ENCODE measurements at places on chromosomes 16 and 17.
A peak's percentile ranks its signal among the peaks of the same experiment; 100 is the strongest.

- DNase-seq, result no peak
Observed at GRCh38 chr16:4064950-4065352, 51.3 kb downstream of the ADCY9 start.

DNA sequence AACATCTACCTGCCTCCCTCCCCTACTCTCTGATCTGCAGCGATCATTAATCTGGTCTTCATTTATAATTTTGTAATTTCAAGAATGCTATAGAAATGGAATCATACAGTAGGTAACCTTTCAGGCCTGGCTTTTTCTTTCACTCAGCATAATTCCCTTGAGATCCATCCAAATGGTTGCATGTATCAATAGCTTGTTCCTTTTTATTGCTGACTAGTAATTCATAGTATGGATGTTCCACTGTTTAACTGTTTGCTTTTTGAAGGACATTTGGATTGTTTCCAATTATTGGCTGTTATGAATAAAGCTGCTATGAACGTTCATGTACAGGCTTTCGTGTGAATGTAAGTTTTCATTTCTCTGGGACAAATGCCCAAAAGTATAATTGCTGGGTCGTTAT is 125.2 kb downstream of the USP31 start:
- no peak for DNase-seq

DNA sequence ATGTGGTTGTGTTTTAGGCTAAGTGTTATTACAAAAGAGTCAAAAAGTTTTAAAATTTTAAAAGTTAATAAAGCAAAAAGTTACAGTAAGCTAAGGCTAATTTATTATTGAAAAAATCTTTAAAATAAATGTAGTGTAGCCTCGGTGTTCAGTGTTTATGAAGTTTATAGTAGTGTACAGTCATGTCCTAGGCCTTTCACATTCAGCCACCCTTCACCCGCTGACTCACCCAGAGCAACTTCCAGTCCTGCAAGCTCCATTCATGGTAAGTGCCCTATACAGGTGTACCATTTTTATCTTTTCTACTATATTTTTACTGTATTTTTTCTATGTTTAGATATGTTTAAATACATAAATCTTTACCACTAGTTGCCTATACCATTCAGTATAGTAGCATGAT is 98.5 kb upstream of the RPRML start:
- DNase-seq, result no peak

GRCh38 chr17:71883258-71883657 is 237.6 kb upstream of the SOX9 start:
- DNase-seq, result no peak

- no peak for DNase-seq
Observed at GRCh38 chr17:61425682-61426481, 26.2 kb downstream of the TBX2 start.

GRCh38 chr17:73580073-73580710 is 64.1 kb downstream of the SDK2 start:
- no peak for DNase-seq

DNA sequence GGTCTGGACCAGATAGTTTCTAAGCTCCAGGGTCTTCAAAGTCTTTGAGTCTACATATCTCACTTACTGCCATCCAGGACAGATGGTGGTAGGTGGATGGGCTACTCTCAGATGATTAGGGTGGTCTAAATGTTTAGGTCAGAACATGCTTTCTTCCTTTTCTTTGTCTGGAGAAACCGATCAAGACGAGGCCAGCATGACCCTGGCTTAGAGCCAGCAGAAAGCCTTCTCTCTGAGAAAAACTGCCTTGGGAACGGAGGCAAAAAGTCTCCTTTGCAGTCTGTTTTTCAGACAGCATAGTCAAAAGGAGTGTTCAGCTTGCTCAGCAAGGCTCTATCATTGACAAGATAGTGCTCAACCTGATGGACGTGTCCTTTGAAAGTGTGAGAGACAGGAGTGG is 48.8 kb downstream of the SPACA3 start:
- no peak for DNase-seq

DNA sequence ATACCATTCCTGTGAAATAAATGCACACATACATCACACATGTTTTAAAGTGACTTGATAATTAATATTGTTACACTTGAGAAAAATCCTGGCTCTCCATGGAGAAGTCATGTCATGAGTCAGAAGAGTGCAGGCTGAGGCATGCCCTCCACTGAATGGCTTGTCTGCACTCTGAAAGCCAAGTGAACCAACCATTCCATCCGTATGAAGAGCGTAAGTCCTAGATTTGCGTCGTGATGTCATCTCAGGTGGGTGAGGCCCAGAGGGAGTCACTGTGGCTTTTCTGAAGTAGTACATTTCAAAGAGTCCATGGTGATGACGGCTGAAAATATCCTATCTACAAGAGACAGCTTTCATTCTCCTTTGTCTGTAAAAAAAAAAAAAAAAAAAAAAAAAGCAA is 83.5 kb upstream of the IRX5 start:
- no peak for DNase-seq

GRCh38 chr17:69975808-69976207 is 99.2 kb upstream of the KCNJ16 start:
- no peak for DNase-seq

DNA sequence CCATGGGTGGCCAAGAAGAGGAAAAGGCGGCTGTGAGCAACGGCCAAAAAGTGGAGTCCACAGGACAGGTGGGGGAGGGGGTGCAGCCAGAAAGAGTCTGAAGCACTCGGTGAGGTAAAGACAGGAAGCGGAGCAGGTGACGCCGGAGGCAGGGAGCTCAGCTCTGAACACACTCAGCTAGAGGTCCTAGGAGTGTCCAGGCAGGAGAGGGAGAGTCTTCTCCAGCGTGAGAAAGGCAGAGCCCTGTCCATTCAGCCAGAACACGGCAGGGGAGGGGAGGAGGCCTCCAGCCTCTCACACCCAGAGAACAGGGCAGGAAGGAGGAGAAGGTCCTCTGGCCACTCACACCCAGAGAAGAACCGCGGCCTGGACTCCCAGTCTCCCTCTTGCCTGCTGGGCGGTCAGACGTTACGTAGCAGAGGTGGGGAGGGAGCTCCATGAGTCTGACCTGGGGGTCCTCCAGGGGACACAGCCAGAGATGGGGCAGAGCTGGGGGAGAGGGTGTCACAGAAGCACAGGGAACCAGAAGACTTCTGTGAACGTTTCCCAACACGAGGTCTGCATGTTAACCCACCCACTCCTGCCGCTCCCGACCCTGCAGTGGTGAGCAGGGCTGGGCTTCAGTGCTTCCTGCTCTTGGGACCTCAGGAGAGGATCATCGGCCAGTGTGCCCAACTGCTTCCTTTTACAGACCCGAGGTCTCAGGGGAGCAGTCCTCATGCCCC is 89.2 kb downstream of the ABR start:
- DNase-seq, result no peak

GRCh38 chr16:18969050-18969854 is 14.5 kb upstream of the TMC7 start:
- peak; percentile 88 for DNase-seq

DNA sequence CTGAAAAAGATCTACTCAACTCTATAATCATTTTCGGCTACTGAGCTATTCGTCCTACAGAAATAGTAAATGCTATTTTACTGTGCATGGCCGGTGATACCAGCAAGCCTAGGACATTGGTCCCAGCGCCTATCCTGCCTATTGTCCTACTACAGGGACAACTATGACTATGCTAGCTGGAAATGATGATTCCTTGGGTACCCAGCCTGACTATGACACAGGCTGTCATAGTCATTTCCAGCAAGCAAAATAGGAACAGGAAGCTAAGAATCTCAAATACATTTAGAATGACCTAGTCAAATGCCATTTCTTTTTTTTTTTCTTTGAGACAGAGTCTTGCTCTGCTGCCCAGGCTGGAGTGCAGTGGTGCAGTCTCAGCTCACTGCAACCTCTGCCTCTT is 33.7 kb upstream of the HSBP1 start:
- DNase-seq, result no peak

- no peak for DNase-seq
Observed at GRCh38 chr17:33838281-33838680, 416.8 kb upstream of the CCL2 start.

GRCh38 chr17:14270508-14270907 is 30.4 kb upstream of the HS3ST3B1 start:
- no peak for DNase-seq

GRCh38 chr17:37389160-37389559 is 13.4 kb downstream of the C17orf78 start:
- peak; percentile 16 for DNase-seq

- DNase-seq, result no peak
Observed at GRCh38 chr16:86608301-86608747, 30.0 kb downstream of the FOXL1 start.
